T-helper 2 cell (primary cell): ENCODE measurements at places on chromosomes 13 and 19.

GRCh38 chr19:5106191-5106726 is 137.3 kb downstream of the KDM4B start:
- no peak for DNase-seq

DNA sequence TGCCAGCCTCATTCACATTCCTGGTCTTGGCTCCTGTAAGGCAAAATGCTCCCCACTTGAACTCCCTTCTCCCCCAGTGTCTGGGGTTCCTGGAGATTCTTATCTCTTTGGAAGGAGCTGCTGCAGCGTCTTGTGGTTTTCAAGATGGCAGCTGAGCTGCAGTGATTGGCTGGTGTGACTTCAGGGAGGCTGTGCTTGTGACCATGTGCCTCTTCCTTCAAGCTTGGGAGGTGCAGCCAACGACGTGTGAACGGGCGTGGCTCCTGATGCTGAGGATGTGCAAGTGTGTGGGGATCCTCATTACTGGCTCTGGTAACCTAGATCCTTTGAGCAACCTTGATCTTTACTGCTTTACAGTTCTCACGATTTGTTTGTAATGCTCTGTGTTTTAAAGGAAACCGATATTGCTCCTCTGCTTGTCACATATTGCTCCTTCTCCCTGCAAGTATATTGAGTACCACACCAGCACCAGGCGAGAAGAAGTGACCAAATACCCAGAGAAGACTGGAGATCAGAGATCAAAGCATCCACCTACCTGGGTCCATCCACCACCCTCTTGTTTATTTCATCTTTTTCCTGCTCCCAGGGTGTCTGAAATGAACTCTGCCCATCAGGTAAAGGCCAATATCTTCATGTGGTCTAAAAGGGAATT is 208.5 kb downstream of the FGF9 start:
- no peak for DNase-seq

DNA sequence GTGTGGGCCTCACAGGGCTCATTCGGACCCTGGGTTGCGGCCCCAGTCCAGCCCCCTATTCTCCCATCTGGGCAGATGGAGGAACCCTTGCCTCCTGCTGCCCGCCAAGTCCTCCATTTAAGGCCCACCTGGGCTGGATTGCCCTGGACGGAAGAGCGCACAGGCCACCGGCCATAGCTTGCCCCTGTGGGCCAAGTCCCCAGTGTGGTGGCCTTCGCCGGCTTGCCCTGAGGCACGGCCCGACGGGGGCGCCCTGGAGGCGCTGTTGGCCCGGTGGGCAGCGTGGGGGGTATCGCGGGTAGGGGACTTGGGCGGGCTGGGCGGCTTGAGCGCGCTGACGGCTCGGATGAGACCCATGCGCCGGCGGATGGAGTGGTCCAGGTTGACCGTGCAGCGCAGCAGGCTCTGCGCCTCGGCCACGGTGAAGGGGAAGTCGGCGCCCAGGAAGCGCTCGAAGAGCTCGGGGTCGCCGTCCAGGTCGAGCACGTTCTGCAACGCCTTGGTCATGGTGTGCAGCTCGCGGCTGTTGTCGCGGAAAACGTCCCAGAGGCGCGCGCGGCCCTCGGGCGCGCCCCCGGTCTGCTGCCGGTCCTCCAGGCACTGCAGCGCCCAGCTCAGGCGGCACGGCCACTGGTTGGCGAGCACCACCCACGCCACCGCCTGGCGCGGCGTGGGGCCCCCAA is 8.8 kb downstream of the NKPD1 start:
- no peak for DNase-seq

GRCh38 chr13:43397111-43397510 is 373.7 kb downstream of the DNAJC15 start:
- no peak for DNase-seq

DNA sequence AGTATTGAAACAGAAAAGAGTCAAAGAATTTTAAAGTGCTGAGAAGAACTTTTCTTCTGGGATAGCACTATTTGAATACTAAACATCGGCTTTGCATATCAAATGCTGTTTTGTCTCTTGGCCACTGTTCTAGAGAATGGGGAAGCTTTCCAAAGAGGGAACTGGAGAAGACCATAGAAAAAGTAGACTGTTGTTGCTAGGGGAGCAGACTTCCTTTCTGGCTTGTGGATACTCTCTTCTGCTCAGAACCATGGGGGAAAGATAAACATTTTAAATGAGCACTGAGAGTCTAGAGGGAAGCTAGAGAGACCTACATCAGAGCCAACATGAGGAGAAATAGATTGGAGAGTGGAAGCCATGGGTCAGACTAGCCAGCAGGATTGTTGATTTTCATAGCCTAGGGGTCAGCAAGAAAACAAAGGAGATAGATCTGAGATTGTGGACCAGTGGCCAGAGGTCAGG is 315.7 kb downstream of the KCTD12 start:
- DNase-seq, result no peak

GRCh38 chr13:113928685-113929627 is 44.9 kb downstream of the C13orf46 start:
- no peak for DNase-seq

DNA sequence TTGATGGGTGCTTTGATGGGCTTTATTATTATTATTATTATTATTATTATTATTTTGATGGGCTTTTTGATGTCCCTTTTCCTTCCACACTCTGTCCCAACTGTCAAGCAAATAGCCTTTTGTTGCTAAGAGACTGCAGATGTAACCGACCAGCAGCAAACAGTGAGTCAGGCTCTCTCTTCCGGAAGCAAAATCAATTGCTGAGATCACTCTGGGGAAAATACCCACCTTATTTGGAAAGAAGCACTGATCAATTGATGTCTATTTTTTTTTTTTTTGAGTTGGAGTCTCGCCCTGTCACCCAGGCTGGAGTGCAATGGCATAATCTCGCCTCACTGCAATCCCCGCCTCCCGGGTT is 2.9 kb downstream of the LDLR start:
- peak; percentile 36 for DNase-seq

- DNase-seq, result no peak
These were observed 11.2 kb upstream of the GNA15 start for GRCh38 chr19:3124630-3125029.

- DNase-seq, result no peak
These were observed 1.1 kb downstream of the PAF1 start for GRCh38 chr19:39389631-39390414.

GRCh38 chr19:28444362-28444761 is 768.6 kb downstream of the UQCRFS1 start:
- DNase-seq, result no peak

GRCh38 chr13:50123002-50123401 is 107.8 kb downstream of the KCNRG start:
- no peak for DNase-seq

GRCh38 chr13:98473135-98473787 is 103.6 kb downstream of the STK24 start:
- no peak for DNase-seq

GRCh38 chr13:80441968-80442367 is 101.0 kb upstream of the SPRY2 start:
- no peak for DNase-seq

- no peak for DNase-seq
These were observed 45.8 kb downstream of the TGDS start for GRCh38 chr13:94550062-94550738.

DNA sequence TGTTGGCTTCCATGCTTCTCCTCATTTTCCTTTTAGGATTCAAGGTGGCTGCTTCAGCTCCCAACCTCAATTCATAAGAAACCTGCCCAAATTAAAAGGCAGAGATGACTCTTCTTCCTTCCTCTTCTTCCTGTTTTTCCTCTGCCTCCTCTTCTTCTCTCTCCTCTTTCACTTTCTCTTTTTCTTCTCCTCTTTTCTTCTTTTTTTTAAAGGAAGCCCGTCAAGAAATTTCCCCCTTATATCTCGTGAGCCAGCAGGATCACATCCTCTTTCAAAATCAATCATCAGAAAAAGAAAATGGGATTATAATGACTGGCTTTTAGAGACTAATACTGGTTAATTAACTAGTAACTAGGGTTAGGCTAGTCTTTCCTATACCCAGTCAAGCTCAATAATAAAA is 220.3 kb downstream of the NBEA start:
- DNase-seq, result no peak

- DNase-seq, result no peak
These were observed 145.6 kb upstream of the GJB6 start for GRCh38 chr13:20377720-20378119.

DNA sequence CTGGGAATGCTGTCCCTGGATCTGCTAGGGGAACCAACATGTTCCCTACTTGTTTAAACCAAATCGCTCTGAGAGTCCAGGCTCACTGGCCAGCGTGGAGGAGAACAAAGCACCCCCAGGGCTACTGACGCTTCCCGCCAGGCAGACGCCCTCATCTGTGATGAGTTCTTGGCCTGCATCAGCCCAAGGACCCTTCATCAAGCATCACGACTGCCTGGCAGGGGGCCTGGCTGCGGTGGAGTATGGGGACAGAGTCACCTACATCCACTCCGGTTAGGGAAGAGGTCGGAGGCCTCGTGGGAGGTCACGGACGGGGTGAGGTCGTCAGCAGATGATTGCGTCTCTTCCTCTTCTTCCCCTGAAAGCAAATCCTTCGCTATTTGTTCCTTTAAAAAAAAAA is 17.7 kb downstream of the MIER2 start:
- no peak for DNase-seq

- no peak for DNase-seq
These were observed 115.3 kb downstream of the STOML3 start for GRCh38 chr13:38875186-38875875.

DNA sequence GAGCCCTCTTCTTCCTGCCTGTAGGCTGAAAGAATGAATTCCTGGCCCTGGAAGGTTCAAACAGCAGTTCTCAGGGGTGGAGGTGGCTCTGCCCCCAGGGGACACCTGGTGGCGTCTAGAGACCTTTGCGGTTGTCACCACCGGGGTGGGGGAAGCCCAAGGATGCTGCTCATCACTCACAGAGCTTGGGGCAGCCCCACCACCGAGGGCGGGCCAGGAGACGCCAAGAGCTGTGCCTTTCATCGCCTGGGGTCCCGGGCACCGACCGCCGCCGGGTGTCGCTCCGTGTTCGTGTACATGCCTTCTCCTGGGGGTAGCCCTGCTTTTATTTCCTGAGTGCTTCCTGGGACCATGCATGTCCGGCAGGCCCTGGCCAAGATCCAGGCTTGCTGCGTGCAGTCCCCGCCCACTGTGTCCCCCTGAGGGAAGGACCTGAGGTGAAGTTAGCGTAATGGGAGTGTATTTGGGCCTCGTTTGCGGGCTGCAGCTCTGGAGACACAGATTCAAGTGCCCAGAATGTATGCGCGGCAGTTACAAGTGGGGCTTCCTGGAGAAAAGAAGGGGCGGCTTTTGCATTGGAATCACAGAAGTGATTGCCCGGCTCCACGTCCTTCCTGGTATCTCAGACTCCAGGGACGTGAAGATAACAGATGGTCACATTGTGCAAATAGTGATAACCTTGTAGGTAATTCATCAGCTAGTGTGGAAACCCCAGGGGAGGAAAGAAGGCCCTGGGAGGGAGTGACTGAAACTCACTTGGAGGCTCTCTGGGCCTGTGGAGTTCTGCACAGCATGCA is 7.8 kb downstream of the DOT1L start:
- DNase-seq, result peak; percentile 78

GRCh38 chr19:32662186-32662585 is 12.8 kb downstream of the ANKRD27 start:
- no peak for DNase-seq

DNA sequence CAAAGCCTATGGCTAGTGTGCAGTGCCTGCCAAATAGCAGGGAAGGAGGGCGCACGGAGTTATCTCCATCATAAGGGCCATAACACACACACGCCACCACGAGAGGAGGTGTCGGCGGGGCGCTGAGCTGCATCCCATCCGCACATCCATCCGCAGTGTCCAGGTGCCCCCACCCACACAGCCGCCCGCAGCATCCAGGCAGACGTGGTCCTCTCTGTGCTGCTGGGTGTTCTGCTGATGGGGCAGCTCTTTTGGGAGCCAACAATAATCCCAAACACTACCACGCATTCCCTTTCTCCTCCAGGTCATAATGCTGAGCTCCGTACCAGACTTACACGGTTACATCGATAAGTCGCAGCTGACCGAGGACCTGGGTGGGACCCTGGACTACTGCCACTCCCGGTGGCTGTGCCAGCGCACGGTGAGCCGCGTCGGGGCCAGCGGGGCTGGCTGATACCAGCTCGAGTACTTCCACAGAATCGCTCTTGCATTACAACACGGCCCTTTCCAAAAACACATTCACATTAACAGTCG is 41.5 kb upstream of the F7 start:
- no peak for DNase-seq
